ENCODE measurements at places on chromosomes 6 and 20.

DNA sequence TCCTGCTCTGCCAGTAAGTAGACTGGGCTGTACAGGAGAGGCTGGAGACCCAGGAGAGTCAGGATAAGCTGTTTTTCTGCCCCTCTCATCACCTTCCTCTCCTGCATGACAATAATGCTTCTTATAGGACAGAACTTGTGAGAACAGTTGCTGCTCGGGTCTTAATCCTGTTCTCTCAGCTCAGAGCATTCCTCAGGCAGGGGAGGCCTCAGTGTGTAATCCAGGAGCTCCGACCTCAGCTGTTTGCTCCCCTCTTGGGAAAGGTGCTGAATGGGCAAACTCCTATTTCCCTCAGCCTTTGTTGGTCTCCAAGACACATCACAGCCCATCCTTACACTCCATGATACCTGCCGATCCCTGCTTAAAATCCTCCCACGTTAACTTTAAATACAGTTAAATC, 134.9 kb upstream of the LRFN2 start:
- no peak for DNase-seq

DNA sequence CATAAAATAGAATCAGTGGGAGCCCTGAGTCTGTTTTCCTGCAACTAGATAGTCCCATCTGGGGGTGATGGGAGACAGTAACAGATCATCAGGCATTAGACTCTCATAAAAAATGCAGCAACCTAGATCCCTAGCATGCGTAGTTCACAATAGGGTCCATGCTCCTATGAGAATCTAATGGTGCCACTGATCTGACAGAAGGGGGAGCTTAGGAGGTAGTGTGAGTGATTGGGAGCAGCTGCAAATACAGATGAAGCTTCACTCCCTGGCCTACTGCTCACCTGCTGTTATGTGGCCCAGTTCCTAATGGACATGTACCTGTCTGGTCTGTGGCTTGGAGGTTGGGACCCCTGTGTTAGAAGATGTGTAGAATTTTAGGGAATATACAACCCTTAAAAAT, 904.5 kb upstream of the EPHA7 start:
- DNase-seq: peak; percentile 3

DNA sequence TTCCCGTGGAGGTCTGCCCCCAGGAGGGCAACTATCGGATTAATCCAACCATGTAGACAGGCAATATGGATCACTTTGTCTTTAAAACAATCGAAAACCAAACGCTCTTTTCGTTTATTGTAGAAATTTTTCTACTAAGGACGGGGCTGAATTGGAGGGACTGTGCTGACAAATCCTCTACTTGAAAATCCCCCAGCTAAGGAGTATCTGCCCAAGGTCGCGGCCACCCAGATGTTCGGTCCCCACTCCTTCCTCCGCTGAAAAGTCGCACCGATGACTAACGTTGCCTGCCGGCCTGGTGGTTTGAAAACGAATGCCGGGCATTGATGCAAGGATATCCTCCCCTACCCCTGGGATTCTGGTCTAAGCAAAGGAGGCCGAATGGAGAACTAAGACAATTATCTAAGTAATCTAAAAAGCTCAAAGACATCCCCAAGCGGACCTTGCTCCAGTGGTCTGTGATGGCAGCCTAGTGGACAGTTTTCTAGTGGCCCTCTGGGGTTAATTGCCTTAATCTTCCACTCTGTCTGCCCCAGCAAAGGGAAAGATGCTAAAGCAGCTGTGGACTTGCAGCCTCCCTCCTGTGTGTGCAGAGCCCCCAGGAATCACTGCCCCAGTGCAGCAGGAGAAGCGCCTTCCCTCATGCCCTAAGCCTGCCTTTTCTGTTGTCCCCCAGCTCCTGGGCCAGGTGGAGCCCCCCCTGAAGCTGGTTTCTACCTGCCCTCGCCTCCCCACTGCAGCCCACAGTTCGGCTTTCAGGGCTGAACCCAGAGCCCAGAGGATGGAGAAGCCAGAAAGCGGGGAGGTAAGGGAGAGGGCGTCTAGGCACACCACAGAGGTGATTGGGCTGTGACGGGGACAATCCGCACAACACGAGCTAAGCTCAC, 3.6 kb upstream of the FOXC1 start:
- DNase-seq: no peak

DNA sequence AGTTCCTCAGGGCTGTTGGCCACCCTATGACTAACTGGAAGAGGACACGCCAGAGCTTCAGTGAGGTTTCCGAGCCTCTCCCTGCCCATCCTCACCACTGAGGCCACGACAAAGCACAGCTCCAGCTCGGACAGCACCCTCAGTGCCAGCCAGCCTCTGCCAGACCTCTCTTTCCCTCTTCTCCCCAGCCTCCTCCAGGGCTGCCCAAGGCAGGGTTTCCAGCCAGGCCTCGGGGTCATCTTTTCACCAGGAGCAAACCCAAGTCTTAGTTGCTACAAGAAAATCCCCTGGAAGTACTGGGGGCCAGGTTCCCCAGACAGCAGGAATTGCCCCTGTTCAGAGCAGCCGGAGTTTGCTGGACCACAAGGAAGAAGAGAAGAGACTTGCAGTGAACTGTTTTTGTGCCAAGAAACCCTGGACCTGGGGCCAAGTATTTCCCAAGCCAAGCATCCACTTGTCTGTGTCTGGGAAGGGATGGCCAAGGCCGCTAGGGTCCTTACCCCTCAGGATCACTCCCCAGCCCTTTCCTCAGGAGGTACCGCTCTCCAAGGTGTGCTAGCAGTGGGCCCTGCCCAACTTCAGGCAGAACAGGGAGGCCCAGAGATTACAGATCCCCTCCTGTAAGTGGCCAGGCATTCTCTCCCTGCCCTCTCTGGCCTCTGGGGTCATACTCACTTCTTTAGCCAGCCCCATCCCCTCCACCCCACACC, 41.6 kb downstream of the PLAGL2 start:
- no peak for DNase-seq

DNA sequence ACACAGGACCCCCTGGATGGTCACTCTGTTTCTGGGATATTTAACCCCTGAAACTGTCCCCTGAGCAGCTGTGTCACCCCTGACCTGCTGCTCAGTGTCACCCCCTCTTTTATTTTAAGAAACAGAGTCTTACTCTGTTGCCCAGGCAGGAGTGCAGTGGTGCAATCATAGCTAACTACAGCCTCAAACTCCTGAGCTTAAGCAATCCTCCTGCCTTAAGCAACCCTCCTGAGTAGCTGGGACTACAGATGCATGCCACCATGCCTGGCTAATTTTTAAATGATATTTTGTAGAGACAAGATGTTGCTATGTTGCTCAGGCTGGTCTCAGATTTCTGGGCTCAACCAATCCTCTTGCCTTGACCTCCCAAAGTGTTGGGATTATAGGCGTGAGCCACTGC, 21.5 kb upstream of the GTSF1L start:
- DNase-seq: no peak

GRCh38 chr20:22466447-22467171, 117.8 kb downstream of the FOXA2 start:
- DNase-seq: no peak

DNA sequence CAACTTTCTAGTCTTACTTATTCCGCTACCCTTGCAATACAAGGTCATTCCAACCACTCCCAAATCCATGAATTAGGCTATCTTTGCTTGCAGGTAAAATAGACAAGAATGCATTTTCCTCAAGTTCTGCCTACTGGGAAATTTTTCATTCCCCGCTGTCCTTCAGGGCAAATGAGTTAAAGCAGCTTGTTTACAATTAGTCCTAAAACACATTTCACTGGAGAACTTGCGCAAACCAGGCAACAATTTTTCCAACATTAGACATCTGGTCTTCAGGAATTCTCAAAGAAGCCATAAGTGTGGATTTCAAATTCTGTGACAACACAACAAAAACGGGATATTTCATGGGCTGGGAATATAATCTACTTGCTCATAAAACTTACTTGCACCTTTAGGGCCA, 20.4 kb downstream of the SPINT4 start:
- no peak for DNase-seq

GRCh38 chr6:53151676-53152075, 3.0 kb upstream of the GCM1 start:
- peak; percentile 36 for DNase-seq

DNA sequence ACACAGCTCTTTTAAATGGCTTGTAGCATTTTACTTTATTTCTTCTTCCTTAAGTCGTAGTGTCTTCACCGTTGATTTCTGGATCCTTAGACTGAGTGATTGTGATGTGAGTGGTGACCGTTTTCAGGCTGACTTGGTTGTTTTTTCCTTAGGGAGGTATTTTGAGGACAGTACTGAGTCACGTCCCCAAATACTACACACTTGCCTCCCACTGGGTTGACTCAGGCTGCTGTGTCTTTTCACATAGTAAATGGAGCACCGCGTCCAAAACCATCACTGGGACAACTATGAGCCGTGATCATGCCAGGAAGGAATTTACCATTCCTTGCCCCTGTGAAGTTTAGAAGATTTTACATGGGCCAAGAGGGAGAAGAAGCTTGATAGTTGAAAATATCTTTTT, 174.1 kb downstream of the FARS2 start:
- no peak for DNase-seq

GRCh38 chr6:95169775-95170174, 407.6 kb upstream of the MANEA start:
- no peak for DNase-seq

DNA sequence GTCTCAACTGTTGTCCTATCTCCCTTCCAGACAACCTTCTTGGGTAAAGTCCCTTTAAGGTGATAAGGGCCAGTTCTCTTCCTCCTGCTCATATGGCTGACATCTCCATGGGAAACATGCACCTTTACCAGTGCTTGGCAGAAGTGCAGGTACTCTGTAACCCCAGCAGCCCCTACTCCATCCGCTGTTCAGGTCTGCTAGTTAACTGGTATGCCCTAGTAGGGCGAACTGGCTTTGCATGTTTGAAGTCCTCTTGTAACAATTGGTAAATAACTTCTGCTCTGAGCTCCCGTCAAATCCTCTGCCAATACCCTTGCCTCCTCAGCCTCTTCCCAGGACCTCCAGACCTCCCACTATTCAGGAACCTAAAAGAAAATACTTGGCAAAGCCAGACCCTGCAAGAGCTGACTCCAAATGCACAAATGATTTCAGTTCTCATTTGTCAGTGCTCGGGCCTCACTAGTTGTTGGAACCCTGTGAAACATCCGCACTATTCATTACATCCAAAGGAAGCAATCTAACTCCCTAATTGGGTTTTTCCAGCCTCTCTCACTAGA, 703.7 kb downstream of the MAFB start:
- DNase-seq: no peak

All from KBM-7 (cell line).